ENCODE measurements at places on chromosomes 1 and 21. TPM values are rescaled to one million over a fixed set of nuclear protein-coding genes. Genes with fewer than 3 reads are reported as not detected.

DNA sequence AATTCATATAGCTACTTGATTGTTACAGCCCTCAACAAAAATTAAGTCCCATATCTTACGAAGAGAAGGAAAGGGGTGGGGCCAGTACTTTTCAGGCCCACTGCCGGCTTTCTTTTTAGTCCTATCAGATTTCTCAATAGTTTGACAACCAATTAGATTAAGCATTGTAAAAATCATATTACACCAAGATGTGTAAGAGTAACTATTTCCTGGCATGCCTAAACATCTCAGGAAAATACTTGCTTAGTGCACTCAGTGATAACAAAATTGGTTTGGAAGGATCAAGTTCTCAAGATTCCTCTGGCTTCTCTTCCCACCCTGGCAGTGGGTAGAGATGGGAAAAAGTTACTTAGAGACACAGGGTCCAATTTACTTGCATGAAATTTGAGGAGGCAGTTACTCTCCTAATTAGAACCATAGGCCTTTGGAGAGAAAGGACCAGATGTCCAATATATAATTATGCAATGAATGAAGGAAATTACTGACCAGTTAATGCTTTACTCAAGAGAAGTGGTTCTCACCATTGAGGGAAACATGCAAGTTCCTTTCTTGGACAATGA is 30.1 kb downstream of the STPG1 start:
- no peak for DNase-seq
- H3K27ac ChIP-seq = no peak overlapping the region
- no peaks in the 10 kb centered on the region for H3K36me3 ChIP-seq
- H3K4me3 ChIP-seq = no peak overlapping the region

The OR14I1 gene
- total RNA-seq = not detected

The COL9A2 gene
- total RNA-seq = 6.3 TPM

The ITLN1 gene
- not detected for total RNA-seq

DNA sequence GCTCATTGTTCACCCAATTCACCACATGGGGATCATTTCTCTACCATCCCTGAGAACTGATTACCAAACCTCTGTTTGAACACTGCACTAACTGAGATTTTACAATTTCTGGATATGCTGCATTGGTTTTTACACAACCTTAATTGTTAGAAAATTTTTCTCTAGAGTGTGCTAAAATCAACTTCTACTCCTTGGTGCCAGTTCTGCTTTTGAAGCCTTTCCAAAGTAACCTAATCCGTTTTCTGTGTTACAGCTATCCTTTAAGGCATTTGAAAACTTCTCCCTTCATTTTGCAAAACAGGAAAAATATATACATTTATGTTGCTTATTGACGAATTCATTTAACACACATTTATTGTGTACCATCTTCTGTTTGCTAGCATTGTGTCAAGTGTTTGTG is 23.7 kb downstream of the SMAP2 start:
- DNase-seq = no peak
- H3K4me1 ChIP-seq = no peaks in the 10 kb centered on the region
- no peaks in the 10 kb centered on the region for H3K36me3 ChIP-seq
- no peak overlapping the region for H3K4me3 ChIP-seq
- H3K27ac ChIP-seq = no peak overlapping the region

The SPRR2G gene
- total RNA-seq = not detected

DNA sequence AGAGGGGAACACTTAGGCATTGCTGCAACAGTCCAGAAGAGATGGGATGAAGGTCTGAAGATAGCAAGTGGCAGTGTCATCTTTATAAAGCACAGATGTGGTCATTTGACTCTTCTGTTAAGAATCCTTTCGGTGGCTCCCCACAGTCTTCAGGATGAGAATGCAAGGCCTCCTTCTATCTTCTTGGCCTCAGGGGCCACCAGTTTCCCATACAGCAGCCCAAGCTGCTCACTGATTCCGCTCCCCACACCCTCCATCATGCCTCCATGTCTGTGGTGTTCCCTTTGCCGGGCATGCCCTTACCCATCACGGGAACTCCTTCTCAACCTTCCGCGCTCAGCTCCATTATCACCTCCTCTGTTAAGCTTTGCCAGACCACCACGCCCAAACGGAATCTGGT is 16.1 kb upstream of the MFSD2A start:
- no peak for DNase-seq
- no peaks in the 10 kb centered on the region for H3K27me3 ChIP-seq
- no peaks in the 10 kb centered on the region for H3K4me1 ChIP-seq
- H3K27ac ChIP-seq = no peak overlapping the region

GRCh38 chr1:35454616-35455015 is 102.6 kb downstream of the KIAA0319L start:
- H3K27me3 ChIP-seq = no peaks in the 10 kb centered on the region
- H3K4me1 ChIP-seq = peaks cover 4% of the 10 kb centered on the region
- no peak overlapping the region for H3K4me3 ChIP-seq
- no peaks in the 10 kb centered on the region for H3K36me3 ChIP-seq
